ENCODE measurements at places on chromosomes 16 and 17.

DNA sequence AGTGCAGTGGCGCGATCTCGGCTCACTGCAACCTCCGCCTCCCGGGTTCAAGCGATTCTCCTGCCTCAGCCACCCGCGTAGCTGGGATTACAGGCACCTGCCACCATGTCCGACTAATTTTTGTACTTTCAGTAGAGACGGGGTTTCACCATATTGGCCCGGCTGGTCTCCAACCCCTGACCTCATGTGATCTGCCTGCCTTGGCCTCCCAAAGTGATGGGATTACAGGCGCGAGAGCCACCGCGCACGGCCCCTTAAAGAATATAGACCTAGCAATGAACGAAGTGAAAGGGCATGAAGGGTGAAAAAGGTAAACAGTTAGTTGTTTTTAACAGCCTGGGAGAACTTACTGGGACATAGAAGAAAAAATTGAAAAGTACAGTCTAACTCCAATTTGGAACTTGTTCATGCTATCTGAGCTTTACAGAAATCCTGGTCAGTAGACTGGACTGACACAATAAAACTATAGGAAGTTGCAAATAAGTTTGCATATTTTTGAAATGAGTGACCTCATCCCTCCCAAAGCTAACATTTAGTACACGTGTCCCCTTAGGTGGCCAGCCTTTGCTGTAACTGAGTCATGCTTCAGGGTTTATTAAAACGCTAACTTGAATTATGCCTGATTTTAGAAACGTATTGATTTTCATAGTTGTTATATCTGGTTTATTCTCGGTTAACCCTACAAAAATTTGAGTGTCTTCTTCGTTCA lies 1.8 kb downstream of the COG1 start:
- no peak for DNase-seq

DNA sequence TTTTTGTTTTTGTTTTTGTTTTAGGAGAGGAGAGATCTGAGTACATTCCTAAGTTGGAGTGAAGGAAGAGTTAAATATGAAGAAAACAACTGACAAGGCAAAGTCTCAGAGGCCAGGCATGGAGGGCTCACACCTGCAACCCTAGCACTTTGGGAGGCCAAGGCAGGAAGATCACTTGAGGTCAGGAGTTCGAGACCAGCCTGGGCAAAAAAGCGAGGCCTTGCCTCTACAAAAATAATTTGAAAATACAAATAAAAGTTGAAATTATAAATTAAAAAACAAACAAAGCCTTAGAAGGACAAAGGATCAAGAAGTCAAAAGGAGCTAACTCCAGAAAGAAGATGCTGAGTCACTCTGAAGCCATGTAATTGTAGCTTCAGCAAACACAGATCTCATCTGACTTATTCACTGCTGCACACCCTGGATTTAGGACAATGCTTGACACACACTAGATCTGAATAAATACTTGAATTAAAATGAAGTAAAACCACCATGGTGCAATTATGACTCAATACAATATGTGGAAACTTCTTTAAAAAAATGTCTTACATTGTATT lies 9.1 kb downstream of the CEP20 start:
- DNase-seq: no peak

GRCh38 chr17:10035885-10036284 lies 130.8 kb upstream of the RCVRN start:
- DNase-seq: no peak

- DNase-seq: no peak
Measured at GRCh38 chr16:23424292-23424958, 28.6 kb downstream of the COG7 start.

- no peak for DNase-seq
Measured at GRCh38 chr17:60169921-60170817, 20.4 kb downstream of the CA4 start.

DNA sequence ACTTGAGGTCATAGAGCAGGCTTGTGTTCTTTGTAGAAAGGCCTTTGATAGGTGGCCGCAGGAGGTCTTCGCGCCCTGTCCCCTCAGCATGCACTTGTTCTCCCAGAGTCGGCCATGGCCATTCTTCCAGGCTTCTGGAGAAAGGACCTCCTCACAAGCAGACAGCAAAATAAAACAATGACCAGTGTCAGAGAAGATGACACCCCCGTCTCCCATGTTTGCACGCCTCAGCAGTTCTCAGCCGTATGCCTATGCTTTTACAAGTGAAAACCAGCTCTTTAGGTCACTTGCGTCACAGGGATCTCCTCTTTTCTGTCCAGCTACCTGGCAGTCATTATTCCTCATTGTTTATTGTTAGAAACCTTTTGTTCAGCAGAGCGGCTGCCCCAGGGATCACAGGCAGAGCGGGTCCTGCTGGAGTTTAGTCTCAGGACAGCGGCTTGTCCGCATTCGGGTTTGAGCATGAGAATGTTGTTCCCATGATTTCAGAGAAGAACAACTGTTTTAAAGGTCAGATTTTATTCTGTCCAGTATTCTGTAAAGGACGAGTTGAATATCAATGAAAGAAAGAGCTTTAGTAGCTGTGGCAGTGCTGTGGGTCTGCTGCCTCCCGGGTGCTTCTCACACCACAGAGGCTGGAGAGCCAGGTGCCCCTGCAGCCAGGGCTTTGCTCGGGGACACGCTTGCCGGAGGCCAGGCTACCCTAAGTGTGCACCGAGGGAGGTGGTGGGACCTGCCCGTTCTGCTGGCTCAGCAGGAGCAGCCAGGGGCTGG lies 123.9 kb downstream of the RPTOR start:
- no peak for DNase-seq

DNA sequence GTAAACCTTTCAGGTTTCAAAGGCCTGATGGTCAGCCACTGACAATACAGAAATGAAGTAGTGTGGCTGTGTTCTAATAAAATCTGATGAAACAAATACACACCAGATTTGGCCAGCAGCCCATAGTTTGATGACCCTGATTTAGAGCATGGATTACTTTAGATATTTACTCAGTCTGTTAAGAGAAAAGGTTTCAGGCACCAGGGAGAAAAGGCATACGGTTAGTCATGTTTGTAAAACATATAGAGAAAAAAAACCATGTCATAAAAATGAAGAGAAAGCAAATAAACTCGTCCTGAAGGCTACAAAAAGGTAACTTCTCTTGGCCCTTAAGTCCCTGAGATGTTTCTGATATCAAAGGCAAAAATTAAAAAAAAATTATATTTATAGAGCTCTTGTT lies 112.1 kb downstream of the ADAMTS18 start:
- no peak for DNase-seq

- DNase-seq: no peak
Measured at GRCh38 chr16:13344001-13344400, 442.6 kb downstream of the SHISA9 start.

GRCh38 chr17:20955427-20956323 lies 87.1 kb downstream of the USP22 start:
- no peak for DNase-seq

GRCh38 chr16:50310308-50311133 lies 44.2 kb downstream of the ADCY7 start:
- no peak for DNase-seq

GRCh38 chr16:70688246-70688742 lies 2.4 kb upstream of the MTSS2 start:
- DNase-seq: peak; percentile 27

DNA sequence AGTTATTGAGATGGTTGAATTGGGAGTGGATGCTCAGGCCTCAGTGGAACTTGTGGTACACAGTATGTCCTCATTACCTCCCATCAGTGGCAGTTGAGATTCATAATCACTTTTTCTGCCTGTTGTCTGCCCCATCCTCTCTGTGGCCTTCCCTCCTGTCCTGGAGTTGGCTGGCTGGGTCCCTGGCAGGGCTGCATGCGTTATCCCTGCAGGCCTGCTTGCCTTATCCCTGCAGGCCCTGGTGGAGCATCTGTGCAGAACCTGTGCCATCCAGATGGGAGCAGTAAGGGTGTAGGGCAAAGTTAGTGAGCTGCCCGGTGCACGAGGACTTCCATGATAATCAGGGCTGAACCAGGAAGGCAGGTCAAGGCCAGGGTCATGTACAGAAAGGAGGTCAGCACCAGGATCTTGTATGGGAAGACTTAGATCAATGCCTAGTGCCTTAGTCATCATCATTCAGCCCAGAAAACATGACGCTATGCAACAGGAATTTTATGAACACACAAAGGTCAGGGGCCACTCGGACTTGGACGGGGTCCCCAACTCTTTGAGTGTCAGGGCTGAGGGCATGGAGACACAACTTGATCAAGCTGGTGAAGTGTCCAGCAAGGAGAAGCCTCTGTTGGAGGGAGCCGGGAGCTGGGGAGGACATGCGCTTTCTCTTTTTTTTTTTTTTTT lies 47.2 kb downstream of the ABCC1 start:
- no peak for DNase-seq

DNA sequence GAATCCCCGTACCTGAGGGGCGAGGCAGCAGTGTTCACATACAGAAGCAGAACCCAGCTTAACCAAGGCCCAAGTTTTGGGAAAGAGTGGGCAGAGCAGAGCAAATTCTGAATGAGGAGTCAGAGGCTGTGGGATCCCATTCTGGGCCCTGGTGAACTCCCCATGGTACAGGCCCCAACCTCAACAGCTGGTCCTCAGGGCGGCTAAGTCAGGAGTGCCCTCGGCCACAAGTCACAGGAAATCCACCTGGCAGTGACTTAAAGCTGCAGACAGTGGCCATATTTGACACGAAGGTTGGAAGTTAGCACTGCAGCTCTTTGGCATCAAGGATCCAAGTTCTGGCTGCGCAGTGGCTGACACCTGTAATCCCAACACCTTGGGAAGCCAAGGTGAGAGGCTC lies 237.1 kb downstream of the PARN start:
- DNase-seq: no peak

DNA sequence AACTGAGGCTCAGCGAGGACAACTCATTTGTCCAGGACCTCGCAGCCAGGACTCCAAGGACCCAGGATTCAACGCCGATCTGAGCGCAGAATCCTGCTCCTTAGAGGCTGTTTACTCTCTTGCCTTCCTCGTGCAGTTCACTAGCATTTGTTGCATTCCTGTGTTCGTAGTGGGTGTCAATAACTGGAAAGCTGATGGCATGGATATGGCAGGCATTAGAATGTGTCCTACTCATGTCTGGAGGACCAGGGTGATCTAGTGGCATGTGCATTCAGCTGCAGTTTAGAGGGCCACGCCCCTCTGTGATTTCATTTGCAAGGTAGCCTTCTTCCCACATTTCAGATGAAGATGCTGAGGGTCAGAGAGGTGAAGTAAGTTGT lies 510 bp downstream of the CRISPLD2 start:
- no peak for DNase-seq

DNA sequence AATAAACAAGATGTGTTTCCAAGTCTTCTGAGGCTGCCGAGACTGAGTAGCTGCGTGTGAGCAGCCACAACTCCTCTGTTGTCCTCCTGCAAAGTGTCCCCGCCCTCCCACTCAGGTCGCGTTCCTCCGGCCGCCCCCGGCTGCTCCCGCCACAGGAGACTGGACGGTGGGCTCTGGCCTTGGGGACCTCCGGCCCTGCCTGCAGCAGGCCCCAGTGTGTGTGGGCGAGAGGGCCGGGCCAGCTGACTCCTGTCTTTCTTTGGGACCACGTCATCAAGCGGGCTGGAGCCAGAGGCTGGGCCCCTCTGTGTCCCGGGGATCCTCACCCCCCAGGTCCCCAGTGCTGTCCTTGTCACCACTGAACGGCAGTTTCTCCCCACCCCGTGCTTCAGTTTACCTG lies 175.3 kb downstream of the NPIPB11 start:
- DNase-seq: no peak

DNA sequence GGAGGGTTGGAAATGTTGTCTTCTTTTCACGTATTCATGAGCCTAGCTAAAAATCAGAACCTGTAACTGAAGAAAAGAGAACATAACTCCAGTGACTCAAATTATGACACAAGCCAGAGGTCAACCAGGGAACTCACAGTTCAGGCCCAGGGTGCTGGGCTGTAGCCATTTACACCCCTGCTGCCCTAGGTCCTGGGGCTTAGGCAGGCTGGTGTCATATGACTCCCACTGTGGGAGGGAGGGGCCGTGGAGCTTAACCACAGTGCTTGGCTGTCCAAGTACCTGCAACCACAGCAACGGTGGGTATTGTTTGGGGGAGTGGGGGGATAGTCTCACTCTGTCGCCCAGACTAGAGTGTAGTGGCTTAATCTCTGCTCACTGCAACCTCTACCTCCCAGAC lies 71.1 kb upstream of the AMZ2 start:
- no peak for DNase-seq

- DNase-seq: no peak
Measured at GRCh38 chr16:997440-998051, 16.0 kb downstream of the SOX8 start.

DNA sequence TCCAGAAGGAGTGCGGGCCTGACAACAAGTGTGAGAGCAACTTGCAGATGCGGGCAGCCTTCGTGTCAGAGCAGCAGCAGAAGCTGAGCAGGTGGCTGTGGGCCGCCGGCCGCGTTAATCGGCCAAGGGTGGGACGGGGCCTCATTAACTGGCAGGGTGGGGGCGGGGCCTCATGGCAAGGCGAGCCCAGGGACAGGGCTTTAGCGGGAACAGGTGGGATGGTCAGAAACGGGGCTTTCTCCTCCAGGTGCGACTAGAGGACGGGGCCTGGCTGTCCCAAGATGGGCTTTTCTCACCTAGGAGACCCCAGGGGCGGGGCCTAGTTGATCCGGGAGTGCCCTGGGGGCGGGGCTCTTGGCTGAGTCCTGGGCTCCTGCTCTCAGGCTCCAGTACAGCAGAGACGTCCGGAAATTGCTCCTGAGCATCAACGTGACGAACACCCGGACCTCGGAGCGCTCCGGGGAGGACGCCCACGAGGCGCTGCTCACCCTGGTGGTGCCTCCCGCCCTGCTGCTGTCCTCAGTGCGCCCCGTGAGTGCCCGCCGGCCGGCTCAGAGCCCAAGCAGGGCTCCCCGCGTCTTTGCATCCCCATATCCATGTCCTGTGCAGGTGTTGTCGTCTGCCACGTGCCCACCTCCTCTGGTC lies 18.4 kb upstream of the PDK2 start:
- DNase-seq: no peak

- DNase-seq: no peak
Measured at GRCh38 chr17:75783803-75784472, 668 bp upstream of the UNK start.

DNA sequence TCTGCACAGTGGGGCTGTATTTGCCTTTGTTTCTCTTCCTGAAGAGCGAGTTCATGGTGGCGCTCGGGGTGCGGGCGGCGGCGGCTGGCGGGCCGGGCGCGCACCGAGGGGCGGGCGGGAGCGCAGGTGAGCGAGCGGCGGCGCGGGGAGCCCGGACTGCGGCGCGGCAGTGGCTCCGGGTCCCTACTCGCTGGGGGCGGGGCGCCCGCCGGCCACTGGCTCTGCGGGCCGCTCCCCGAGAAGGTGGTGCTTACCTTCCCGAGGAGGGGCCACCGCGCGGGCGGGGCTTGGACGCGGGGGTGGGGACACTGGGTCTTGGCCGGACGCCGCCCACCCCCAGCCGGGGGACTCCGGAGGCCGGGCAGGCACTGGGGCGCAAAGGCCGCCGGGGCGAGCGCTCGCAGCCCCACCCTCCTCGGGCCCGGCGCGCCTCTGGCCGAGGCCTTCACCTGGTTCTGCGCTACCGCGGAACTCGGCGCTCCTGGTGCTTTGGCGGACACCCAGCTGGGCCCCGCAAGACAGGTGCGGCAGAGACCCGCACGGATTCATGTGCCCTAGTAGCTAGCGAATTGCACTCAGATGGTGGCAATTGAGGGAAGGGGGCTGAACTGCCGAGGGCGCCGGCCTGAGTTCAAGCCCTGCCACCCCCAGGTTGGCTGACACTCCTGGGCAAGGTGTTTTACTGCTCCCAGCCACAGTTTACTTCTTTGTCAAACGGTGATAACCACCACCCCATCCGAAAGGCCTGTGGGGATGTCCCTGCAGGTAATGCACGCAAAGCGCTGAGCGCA lies at the start of gene PPL:
Gene PPL, minus strand, starts transcription at position 158 of the 791 bp plus-strand sequence. Its CDS starts 103 bp downstream, at position 55.
- DNase-seq: peak; percentile 12

GRCh38 chr17:51461578-51462004 lies 201.2 kb downstream of the UTP18 start:
- no peak for DNase-seq

- no peak for DNase-seq
Measured at GRCh38 chr17:27804113-27804512, 3.8 kb upstream of the NOS2 start.
